MG63 (cell line): ENCODE measurements at places on chromosomes 7 and 10. TPM values are rescaled to one million over a fixed set of nuclear protein-coding genes. Genes with fewer than 3 reads are reported as not detected.

GRCh38 chr10:22851865-22852239 lies 76.0 kb upstream of the ARMC3 start:
- no peak for DNase-seq

GRCh38 chr10:127813290-127813689 lies 76.3 kb downstream of the FOXI2 start:
- DNase-seq, result no peak

GRCh38 chr10:110360857-110361474 lies 56.2 kb upstream of the SMNDC1 start:
- no peak for DNase-seq

The FFAR4 gene
- 0.16 TPM in 1 of 2 replicates, not detected in the other for total RNA-seq

The PAOX gene
- 0.54 and 0.66 TPM in 2 replicates for total RNA-seq
